Cortex of kidney (tissue), 1 donor: ENCODE measurements at places on chromosomes 2 and 18.

DNA sequence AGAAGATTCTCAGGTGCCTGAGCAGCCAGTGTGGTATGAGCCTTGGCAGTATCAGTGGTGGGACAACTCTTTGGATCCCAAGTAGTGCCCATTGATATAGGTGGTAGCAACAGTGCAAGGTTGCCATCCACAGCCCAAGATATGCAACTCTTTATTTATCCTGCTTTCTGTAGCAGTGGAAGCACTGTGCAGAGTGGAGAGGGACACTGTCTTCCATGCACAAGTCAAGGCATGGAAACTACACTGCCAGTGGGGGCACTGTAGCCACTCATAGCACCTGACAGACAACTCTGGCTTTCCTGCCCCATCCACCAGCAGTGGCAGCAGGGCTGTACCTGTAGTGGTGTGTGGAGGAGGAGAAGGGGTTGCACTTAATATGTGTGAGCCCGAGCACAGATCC lies 409.6 kb upstream of the TMEFF2 start:
- DNase-seq: no peak

GRCh38 chr2:26979741-26980140 lies 9.3 kb downstream of the MAPRE3 start:
- no peak for DNase-seq

GRCh38 chr2:42890791-42891355 lies 98.5 kb upstream of the HAAO start:
- DNase-seq: no peak

- DNase-seq: no peak
Measured at GRCh38 chr2:102796337-102796736, 34.5 kb downstream of the TMEM182 start.

DNA sequence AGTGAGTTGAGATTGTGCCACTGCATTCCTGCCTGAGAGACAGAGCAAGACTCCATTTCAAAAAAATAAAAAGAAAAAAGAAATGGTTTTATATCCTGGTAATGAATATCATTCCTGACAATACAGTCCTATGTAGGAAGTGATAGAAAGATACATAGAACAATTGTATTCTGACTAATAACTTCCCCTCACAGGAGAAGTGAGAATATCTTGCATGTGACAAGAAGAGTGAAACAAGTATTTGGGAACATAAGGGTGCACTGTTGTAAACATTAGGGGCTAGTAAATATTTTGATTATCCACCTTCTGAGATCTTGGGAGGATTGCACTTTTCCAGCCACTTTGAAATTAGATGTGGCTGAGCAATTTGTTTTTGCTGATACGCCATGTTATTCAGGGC lies 40.7 kb downstream of the KLHL14 start:
- DNase-seq: no peak

DNA sequence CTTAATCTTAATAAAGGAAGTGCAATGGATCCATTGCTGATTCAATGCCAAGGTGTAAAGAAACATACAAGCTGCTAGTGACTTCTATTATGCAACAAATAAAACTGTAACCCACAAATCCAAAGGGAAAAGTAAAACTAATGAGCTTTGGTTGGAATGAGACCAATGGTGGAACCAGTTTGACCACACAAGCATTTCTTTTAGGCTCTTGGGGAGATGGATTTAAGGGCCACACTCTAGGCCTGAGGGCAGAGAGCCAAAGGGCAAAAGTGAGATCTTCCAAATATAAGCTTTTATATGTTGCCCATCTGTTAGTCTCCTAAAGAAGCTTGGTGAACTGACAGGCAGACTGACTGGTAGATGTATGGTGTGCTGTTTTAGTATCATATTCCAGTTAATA lies 41.5 kb upstream of the MMADHC start:
- no peak for DNase-seq

- no peak for DNase-seq
Measured at GRCh38 chr18:77114415-77115191, 18.0 kb downstream of the MBP start.

DNA sequence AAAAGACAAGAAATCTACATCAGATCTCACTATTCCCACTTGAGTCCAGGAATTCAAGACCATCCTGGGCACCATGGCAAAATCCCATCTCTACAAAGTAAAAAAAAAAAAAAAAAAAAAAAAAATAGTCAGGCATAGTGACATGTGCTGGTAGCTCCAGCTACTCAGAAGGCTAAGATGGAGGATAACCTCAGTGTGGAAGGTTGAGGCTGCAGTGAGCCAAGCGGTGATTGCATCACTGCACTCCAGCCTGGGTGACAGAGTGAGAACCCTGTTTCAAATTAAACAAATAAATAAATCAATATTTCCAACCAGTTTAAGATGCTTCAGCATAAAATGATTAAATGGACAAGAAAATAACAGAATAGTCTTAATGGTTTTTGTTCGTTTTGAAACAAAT lies 197.4 kb downstream of the DSEL start:
- no peak for DNase-seq

DNA sequence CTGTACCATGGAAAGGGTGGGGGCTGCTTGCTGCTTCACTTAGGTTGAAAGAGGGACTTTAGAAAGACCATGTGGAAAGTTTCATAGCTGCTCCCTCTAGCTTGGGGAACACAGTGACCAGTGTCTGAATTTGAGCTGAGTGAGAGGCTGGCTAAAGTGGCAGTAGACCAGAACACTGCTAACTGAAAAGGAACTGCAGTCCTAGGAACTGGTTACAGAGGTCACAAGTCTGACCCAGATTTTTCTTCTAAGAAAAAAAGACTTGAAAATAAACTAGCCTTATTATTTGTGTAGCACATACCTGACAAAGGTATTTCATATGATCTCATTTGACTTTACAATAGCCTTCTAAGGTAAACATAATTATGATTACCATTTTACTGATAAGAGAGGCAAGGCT lies 153.6 kb downstream of the FSHR start:
- no peak for DNase-seq

GRCh38 chr2:240132651-240132980 lies 3.5 kb downstream of the COPS9 start:
- no peak for DNase-seq

- DNase-seq: no peak
Measured at GRCh38 chr2:238123218-238123971, 15.1 kb upstream of the KLHL30 start.
